ENCODE measurements at places on chromosomes 5 and 9. TPM values are rescaled to one million over a fixed set of nuclear protein-coding genes. Genes with fewer than 3 reads are reported as not detected.

- DNase-seq: no peak
Measured at GRCh38 chr9:120612218-120612617, 32.3 kb upstream of the CDK5RAP2 start.

The FRMPD1 gene
- not detected for total RNA-seq

The CRB2 gene
- 3.6 TPM for total RNA-seq

The PKD2L2 gene
- total RNA-seq: not detected

The SPATA31A7 gene
- not detected for total RNA-seq
